Suprapubic skin (tissue), 4 donors: ENCODE measurements at places on chromosomes 16 and 17. TPM values are rescaled to one million over a fixed set of nuclear protein-coding genes. Genes with fewer than 3 reads are reported as not detected.

CCL7 gene
- total RNA-seq = not detected

DNA sequence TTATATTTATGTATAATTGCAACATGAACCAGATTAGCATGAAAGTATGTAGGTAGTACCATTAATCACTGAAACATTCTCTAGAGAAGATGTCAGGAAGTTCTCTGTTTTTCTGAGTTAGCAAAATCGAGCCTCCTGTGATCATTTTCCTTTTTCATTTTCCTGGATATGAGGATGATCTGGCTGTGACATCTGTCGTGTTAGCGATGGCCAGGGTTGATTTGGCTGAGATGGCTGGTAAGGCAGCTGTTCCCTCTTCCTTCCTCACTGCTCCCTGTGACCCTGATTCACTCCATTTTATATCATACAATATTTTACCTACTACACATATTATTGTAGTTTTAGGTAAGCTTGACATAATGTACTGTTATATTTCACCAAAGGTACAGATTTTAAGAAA is 10.3 kb downstream of the CNTNAP4 start:
- H3K36me3 ChIP-seq = no peaks in the 10 kb centered on the region
- no peak overlapping the region for H3K27ac ChIP-seq

LGALS9C gene
- not detected for total RNA-seq

DNA sequence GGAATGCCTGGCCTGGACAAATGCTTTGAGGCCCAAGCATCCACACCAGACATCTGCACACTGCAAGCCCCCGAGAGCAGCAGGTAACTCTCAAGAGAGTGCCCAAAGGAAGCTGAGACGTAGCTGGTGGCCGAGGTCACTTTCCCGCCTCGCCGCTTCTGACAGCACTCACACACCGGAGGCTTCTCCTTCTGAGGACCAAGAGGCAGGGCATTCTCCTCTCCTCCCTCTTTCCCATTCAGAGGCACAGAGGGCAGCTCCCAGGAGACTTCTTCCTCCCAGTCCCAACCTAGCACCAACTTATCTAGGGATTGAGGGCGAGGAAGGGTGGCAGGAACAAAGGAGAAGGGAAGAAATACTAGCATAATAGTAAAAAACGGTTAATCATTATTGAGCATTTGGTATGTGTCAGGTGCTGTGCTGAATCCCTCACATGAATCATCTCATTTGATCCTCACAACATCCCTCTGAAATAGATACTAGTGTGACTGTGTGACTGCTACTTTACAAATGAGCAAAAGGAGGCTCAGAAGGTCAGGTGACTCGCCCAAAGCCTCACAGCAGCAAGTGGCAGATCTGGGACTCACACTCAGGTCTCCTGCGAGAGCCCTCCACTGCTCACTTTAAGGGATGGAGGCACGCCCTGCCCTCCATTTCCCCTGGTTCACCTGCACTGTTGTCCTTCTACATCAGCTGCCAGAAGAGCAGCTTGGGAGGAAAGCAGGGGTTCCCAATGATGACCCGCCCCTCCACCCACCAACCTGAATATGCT is 41.8 kb downstream of the MYO18A start:
- no peak overlapping the region for H3K27ac ChIP-seq
- H3K36me3 ChIP-seq = no peaks in the 10 kb centered on the region
- H3K27me3 ChIP-seq = no peaks in the 10 kb centered on the region
- H3K4me1 ChIP-seq = peaks cover 49% of the 10 kb centered on the region

GRCh38 chr17:40800381-40800780 is 622 bp upstream of the KRT28 start:
- H3K4me1 ChIP-seq = peaks cover 3% of the 10 kb centered on the region
- H3K36me3 ChIP-seq = no peaks in the 10 kb centered on the region
- no peak overlapping the region for H3K4me3 ChIP-seq
- H3K27ac ChIP-seq = no peak overlapping the region
- H3K27me3 ChIP-seq = peaks cover 24% of the 10 kb centered on the region
